ENCODE measurements at places on chromosomes 4 and X.
A peak's percentile ranks its signal among the peaks of the same experiment; 100 is the strongest.

- no peak for DNase-seq
Observed at GRCh38 chr4:74365761-74366160, 816 bp downstream of the EREG start.

GRCh38 chr4:68342134-68342533 lies 7.8 kb downstream of the YTHDC1 start:
- DNase-seq = no peak

GRCh38 chr4:82798168-82799005 lies at the start of gene SCD5:
SCD5 (minus strand) TSS chr4:82798796; CDS start chr4:82798537, 259 bp downstream.
- DNase-seq = peak; percentile 43

GRCh38 chrX:110008011-110008635 lies 5.2 kb downstream of the TMEM164 start:
- no peak for DNase-seq

DNA sequence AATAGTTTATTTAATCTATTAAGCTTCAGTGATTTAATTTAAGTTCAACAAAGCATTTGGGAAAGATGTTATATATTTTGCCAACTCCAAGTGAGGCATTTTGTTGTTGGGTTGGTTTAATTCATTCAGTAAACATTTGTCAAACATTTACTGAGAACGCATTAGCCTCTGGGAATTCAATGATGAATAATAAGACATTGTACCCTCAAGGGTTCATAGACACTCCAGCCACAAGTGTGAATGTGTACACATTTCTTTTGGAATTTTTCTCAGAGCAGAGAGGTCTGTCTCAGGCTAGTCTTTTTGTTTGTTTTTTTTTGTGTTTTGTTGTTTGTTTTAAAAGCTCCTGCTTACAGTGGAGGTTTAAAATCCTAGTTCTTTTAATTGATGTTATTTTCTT lies 203.9 kb downstream of the SOWAHB start:
- DNase-seq = no peak

- no peak for DNase-seq
Observed at GRCh38 chr4:180253419-180253818, 1989.8 kb upstream of the TENM3 start.

DNA sequence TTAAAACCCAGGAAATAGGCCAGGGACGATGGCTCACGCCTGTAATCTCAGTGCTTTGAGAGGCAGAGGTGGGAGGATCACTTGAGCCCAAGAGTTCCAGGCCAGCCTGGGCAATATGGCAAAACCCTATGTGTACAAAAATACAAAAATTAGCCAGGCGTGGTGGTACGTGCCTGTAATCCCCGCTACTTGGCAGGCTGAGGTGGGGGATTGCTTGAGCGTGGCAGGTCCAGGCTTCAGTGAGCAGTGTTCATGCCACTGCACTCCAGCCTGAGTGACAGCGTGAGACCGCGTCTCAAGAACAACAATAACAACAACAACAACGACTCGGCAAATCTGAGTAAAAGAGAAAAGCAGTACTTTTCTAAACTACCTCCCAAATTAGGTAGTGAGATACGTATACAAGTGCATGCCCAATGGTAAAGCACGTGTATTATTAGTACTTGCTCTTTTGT lies 13.0 kb upstream of the NDUFC1 start:
- DNase-seq = no peak

DNA sequence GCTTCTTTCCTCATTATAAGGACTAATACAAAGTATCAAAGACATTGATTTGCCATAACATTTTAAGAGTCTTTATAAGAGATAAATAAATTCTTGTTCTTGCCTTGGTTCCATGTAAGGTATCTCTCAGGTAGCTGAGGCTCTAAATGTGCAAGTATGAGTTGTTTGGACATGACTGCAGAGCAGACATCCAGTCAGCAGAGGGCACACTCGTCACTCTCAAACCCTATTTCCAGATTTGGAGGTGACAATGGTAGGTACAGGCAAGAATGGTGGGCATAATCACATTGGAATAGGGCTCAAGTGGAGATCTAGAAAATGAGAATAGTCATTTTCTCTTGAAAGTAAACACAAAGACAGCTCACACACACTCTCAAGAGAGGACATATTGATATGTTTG lies 133.3 kb upstream of the ZIC3 start:
- no peak for DNase-seq

GRCh38 chr4:25370242-25370641 lies 6.8 kb upstream of the ANAPC4 start:
- DNase-seq = no peak

DNA sequence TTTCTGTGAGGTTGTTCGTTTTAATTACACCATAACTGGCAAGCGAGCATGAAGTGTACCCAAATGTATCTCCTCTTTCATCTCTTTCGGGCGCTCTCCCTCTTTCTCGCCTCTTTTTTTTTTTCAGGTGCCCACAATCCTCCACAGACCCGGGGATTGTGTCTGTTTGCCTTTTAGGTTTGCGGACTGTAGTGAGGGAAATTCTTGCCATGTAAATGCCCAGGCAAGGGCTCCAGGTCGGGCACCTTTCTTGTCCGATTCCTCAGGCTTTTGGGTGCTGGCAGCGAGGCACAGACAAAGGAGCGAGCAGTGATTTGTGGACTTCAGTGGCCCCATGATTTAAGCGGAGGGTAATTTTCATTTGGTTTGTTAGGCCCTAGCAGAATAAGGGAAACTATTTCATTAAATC lies 1.1 kb upstream of the PHOX2B start:
- DNase-seq = no peak

GRCh38 chr4:20260821-20261220 lies 9.1 kb downstream of the SLIT2 start:
- DNase-seq = no peak

- no peak for DNase-seq
Observed at GRCh38 chr4:157005193-157005592, 33.6 kb upstream of the PDGFC start.

- DNase-seq = no peak
Observed at GRCh38 chr4:157804986-157805385, 367.8 kb downstream of the GASK1B start.

GRCh38 chr4:41111791-41112190 lies 102.6 kb downstream of the APBB2 start:
- DNase-seq = no peak

- DNase-seq = no peak
Observed at GRCh38 chrX:139120760-139121159, 409.2 kb upstream of the FGF13 start.

DNA sequence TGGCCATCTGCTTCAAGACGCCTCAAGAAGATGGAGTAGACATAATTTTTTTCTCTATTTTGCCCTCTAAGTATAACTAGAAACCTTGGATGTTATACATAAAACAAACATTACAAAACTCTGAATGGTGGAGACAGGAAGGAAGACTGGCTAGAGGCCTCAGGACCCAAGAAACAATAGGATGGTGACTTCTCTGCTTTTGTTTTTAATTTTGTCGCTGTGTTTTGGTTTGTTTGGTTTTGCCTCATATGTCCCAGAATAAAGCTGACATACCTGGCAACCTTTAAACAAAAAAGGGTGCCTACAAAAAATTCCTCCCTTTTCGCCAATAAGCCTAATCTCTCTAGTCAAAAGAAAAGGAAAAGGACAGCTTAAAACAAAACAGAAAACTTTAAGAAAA lies 109.1 kb downstream of the PPP4R3C start:
- no peak for DNase-seq

DNA sequence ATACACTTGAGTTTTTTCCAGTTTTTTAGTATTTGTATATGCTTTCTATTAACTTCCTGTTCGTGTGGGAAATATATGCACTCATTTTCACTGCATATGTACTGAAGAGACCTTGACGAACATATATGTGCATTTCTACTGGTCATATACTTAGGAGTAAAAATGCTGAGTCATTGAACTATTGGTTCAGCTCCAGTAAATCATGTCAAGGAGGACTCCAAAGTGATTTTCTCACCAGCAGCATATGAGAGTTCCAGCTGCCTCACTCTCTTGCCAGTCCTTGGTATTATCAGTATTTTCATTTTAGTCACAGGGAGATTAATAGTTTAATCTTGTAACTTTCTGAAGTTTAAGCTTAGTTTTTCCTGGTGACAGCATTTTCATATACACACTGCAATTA lies 2750.2 kb downstream of the ARAP2 start:
- DNase-seq = no peak

DNA sequence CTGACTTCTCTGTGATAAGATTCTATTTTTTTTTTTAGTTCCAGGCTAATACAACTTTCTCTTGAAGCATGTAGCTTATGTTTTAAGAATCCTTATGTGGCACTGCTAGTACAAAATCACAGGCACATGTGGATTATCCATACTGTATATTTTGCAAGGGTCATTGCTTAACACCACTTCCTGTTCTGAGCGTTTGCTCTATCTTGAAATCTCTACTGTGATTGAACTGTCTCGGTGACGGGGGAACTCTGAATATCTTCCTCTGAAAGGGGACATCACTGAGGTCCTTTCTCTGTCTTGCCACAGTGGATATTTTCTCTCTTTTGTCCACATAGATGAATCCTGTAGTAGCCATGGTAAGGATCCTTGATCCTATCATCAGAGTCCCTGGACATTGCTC lies 2.1 kb upstream of the WFS1 start:
- no peak for DNase-seq

- no peak for DNase-seq
Observed at GRCh38 chr4:81574991-81575390, 103.3 kb upstream of the RASGEF1B start.

DNA sequence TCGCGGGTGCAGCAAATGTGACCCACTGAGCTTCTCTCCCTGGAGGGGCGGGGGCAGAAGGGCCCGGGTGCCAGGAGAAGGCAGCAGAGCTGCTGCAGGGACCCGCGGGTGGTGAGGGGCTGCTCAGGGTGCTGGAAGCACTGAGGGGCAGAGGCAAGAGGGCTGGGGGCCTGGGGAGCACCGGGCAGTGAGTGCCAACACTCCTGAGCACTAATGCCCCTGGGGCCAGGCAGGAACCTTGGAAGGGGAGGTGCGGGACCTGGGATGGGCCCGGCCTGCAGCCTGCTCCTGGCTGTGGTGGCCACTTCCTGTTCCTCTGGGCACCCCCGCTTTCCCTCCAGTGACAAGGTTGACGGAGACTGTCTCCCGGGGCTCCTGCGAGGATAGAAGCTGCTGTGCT lies 66.5 kb upstream of the ADRA2C start:
- DNase-seq = no peak

DNA sequence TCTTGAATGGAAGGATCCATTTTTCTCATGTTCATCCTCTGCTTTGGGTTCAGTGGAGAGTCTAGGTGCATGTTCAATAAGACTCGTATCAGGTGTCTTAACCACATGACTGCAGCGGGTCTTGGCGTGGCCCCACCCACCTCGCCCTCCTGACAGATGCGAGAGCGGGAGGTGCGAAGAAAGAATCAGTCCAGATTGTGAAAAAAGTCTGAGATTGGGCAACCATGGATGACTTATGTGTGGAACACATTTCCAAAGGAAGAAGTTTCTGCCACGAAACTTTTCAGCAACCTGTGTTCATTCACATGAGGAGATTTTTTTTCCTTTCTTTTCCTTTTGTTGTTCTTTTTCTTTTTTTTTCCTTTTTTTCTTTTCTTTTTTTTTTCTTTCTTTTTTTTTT lies 66.8 kb downstream of the NSD2 start:
- no peak for DNase-seq

DNA sequence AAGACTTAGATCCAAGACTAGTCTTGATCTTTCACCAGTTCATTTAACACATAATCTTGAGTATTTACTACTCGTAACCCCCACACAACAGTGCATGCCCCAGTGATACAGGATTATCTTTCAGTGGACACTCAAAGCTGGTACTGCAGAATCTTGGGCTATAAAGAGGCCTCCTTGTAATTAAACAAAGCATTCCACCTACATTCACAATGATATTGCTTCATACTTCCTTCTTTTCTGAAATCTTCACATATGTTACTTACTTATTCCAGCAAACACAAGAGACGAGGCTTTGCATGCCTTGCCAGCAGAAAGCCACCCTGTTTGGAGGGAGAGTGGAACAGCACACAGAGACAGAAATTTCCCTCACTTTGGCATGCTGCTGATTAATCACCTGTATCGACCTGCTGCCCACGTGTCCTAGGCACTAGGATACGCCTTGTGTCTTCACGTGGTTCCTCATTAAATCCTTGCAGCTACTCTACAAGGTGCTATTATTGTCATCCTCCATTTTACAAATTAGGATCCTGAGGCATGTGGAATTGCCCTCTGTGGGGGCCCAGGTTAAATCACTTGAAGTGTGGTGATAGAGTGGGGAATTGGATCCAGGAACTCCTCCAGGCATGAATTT lies 77.3 kb downstream of the FAM184B start:
- DNase-seq = no peak

DNA sequence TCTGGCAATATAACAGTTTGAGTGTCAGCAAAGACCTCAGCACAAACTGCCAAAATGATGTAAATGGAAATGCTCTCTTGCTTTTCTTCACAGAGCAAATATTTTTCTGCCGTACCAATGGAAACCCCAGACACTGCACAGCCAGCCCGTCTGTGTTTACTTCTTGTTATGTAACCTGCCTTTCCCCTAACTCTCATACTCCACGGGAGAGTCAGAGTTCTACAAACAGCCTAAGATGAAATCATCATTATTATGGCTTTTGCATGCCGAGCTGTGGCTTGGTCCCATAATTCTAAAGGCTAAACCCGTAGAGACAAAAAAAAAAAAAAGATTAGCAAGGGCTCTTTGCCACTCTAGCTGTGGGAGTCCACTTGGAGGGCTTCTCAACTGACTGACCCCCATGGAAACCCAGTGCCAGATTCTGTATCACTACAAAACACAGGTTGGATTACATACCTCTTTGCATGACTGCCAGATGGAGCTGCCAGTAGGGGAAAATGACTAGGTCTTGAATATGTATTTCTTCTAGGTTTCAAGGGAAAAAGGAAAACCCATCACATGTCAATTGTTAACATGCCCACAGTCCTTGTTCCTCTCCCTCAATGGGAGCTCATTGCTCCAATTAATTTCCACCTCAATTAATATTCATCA lies 197.2 kb upstream of the CNKSR2 start:
- DNase-seq = no peak

- peak; percentile 30 for DNase-seq
Observed at GRCh38 chr4:56909086-56909894, 1.6 kb downstream of the REST start.
